ENCODE measurements at places on chromosomes 12 and 14.
A peak's percentile ranks its signal among the peaks of the same experiment; 100 is the strongest.

- no peak for DNase-seq
Observed at GRCh38 chr12:95699579-95699978, 91.0 kb downstream of the NTN4 start.

DNA sequence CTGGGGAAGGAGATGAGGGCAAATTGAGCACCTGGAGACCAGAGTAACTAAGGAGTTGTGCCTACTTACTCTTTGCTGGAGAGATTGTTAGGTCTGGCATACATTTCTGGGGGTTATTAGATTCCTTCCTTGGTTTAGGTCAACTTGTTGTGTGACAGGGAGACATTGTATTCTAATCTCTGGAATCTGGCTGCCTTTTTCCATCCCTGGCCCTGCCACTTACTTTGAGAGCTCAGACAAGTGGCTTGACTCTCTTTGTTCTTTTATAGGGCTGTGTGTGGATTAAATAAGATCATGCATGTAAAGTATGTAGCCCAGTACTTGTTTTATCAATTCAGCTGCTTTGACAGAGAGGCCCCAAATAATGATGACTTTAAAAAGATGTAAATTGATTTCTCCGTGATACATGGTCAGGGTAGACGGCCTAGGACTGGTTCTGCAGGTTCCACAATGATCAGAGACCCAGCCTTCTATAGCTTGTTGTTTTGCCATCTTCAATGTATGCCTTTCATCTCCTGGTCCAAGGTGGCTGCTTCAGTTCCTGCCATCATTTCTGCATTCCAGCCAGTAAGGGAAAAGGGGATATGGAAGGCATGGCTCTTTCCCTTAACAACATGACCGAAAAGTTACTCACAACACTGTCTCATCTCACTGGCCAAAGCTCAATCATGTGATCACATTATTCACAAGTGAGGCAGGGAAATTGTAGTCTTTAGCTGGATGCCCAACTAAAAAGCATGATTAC is 72.6 kb downstream of the CHST11 start:
- DNase-seq: no peak

DNA sequence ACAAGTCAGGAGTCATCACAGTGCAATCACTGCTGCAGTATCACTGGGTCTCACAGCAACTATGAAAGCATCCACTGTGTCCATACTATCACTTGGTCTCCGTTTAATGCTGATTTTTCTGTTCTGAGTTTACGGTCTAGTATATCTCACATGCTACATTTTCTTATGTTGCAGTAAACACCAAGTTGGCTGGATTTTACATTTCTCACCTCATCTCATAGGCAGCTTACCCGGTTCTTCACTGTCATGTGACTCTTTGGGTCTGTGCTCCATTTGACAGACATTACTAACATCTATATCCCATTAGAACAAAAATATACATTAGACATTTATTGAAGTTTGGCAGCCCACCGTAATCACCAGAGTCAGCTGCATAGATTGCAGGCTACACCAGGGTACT is 115.7 kb upstream of the PRMT8 start:
- no peak for DNase-seq

DNA sequence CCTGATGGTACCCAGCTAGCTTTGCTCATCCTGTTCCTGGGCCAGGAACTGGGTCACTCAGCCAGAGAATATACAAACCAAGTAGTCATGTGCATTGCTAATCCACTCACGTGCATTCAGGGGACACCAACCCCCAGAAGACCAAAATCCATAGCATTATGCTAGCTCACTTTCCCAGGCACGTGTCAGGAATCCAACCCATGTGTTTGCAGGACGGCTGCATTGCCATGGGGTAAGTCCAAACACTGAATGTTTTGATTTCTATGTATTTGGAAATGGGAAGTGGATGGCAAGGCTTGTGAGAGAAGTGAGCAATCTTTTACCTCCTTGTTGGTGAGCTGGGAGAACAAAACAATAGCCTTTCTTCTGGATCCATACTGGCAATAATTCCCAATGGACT is 87.1 kb upstream of the FOXN3 start:
- DNase-seq: no peak

DNA sequence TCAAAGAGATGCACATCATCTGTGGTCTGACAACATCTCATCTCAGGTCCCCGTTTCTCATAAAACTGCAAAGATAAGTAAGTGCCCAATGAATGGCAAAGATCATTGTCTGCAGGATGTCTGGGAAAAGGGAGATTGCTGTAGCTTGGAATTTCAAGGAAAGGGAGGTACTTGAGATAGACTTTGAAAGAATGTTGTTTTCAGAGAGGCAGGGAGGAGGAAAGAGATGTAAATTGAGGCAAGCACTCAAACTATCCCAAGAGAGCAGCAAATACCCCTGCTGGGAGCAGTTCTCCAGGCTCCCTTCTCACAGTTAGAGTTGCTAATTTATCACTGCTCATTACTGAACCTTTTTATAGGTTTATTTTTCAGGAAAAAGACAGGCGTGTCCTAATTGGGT is 107.1 kb downstream of the MYRFL start:
- DNase-seq: no peak

GRCh38 chr14:62017651-62018230 is 255.5 kb downstream of the SNAPC1 start:
- peak; percentile 4 for DNase-seq

- peak; percentile 72 for DNase-seq
Observed at GRCh38 chr12:22283006-22283506, 51.5 kb downstream of the ST8SIA1 start.

DNA sequence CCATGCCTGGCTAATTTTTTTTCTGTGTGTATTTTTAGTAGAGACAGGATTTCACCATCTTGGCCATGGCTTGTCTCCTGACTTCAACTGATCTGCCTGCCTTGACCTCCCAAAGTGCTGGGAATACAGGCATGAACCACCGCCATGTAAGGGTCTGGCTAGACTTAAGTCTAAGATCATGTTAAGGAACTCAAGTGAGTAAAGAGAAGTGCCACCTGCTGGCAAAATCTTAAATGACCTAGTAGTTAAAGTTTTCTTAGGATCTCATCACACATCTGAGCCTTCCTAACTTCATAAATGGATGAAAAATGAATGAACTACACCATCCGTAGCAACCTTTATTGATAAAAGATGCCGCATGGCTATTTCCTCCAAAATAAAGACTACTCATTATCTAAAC is 1.7 kb upstream of the C12orf56 start:
- DNase-seq: peak; percentile 62

GRCh38 chr14:74402401-74403251 is 23.4 kb downstream of the SYNDIG1L start:
- no peak for DNase-seq
